Left cardiac atrium (tissue), 4 donors: ENCODE measurements at places on chromosomes 6 and 20. TPM values are rescaled to one million over a fixed set of nuclear protein-coding genes. Genes with fewer than 3 reads are reported as not detected.

DNA sequence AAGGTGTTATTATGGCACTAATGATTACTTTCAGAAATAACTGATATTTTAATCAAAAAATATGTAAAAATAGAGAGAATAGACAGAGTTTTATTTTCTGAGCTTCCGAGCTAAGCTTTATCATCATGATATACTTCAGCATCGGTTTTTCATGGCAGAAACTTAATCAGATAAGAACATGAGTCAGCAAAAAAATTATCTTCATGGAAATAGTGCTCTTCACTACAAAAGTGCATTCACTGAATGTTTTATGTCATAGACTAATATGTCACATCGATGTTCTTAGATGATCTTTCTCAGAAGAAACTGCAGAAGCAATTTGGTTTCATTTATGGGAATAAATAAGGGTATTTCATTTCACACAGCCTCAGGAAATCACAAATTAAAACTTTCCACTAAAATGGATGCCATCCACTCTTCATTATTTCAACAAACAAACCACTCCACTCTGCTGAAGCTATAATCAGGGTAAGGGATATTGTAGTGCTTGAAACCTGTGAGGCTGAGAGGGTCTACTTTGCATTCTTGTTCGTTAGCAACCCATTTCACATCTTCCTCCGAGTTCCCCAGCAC, 10.2 kb upstream of the MAP3K7 start:
- no peak for DNase-seq

- DNase-seq: no peak
Measured at GRCh38 chr20:48932375-48932941, 10.9 kb downstream of the ARFGEF2 start.

DNA sequence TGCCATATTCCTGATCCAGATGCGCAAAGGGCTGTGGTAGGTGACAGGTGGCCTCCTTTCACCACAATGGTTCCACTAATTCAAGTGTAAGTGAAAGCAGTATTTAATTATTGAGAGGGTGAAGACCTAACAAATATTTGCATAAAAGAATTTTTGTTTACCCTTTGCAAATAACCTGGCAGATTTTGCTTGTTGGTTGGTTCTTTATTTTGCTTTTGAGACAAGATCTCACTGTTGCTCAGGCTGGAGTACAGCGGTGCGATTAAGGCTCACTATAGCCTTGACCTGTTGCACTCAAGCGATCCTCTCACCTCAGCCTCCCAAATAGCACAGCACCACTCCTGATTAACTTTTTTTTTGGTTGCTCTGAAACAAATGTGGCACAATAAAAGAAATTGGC, 49.2 kb downstream of the PCNA start:
- no peak for DNase-seq

DNA sequence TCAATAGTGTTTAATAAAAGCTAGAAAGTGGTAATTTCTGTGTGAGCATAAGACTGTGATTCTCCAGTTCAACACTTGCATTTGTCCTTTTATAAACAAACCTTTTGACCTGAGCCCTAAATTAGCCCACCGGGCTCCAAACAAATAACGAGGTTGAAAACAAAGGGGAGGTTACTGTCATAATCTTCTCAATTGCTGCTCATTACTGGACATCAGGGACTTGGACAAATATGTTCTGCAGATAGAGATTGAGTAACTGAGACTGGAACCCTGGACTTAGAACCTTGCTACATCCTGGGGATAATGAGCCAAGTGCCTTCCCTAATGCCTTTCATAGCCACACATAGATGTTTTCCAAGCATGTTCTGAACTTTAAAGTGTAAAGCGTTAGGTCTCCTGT, 84.2 kb upstream of the PCSK2 start:
- DNase-seq: no peak

DNA sequence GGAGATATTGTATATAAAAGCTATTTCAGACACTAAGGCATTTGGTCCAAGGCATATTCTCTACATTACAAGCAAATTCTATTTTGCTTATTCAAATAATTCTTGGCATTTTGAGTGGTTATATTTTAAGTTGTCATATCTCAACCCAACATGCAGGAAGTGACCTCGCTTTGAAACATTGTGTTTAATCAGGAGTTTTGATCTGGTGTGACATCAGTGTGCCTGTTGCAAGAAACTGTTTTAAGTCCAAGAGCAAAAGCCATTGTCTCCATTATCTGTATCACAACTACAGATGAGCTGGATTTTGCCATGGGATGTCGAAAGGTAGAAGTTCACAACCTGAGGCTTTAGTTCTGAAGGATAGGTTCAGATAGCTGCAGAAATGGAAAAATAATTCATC, 509.9 kb upstream of the ID4 start:
- no peak for DNase-seq

GRCh38 chr6:128280960-128281359, 239.4 kb downstream of the PTPRK start:
- no peak for DNase-seq

PLCB1 gene
- 25.9 TPM for total RNA-seq

GSTA3 gene
- total RNA-seq: not detected

C20orf141 gene
- total RNA-seq: not detected
